Kidney capillary endothelial cell (primary cell): ENCODE measurements at places on chromosomes 11 and 22.

- DNase-seq: no peak
These were observed 1025.2 kb downstream of the TBC1D22A start for GRCh38 chr22:47787501-47788227.

DNA sequence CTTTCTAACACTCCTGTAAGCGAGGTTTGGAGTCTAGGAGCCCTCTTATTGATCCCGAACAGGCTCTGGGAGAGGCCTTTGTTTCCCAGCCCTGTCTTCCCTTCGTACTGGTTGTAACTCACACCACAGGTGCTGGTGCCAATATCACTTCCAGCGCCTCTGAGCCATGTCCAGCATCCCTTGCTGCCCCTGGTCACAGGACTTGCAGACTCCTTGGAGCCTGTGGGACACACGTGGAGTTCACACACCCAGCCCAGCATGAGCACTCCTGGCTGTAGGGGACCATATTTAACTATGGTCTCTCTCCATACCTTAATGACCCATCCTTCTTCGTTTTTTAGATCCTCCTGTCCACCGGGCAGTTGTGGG lies 2.2 kb downstream of the ZBTB16 start:
- DNase-seq: no peak

GRCh38 chr22:43014316-43014868 lies 557 bp downstream of the PACSIN2 start:
- no peak for DNase-seq

DNA sequence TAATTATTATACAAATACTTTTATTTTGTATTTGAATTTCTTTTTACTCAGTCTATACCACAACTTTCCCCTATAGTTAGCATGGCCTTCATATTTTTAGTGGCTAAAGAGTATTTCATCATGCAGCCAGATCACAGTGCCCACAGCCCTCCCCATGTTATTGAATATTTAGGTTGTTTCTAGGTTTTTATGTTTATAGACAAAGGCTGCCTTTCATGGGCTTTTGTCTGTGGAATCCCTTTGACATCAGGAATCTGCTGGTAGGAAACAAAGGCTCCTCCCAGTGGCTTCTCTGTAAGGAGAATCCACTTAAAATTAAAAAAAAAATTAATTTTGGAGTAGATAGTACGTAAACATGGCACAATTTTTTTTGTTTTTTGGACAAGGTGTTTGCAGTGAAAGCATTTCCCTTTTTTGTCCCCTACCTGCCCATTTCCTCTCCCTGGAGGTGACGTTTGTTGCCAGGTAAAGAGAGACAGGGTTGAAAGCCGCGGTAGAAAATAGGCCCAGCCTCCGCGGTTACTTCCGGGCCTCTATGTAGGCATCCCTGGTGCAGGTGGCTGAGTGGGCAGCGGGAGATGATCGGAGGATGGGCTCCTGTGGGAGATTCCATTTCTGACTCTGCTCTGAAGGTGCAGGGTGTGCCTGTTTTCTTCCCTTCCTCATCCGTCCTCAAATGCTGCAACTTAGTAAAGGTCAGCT lies 82.2 kb upstream of the OR4B1 start:
- no peak for DNase-seq

DNA sequence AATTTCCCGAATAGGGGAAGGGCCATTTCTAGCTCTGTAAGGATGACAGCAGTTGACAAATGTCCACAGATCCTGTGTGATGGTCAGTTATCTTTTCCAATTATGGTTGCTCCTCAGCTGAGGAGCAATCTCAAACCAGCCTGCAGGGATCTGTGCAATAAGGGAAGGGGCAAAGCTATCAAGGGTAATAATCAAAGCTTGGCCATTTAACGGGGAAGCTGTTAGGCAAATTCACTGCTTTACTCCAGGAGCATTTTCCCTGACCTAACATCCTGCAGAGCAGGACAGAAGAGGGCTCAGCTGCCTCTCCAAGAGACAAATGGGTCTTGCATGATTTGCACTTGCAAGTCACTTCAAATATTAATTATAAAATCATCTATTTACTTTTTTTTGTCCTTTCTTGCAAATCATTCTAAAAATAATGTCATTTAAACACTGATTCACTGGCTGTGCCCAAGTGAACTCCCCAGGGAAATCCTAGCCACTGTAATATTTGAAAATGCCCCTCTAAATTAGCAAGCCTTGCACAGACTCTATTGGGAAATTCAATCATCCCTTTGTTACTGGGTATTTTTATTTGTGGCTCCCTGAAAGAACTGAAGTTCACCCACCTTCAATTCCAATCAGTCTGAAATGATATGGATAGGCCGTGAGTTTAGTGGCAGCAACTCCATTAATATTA lies 1256.7 kb downstream of the LRRC4C start:
- no peak for DNase-seq

DNA sequence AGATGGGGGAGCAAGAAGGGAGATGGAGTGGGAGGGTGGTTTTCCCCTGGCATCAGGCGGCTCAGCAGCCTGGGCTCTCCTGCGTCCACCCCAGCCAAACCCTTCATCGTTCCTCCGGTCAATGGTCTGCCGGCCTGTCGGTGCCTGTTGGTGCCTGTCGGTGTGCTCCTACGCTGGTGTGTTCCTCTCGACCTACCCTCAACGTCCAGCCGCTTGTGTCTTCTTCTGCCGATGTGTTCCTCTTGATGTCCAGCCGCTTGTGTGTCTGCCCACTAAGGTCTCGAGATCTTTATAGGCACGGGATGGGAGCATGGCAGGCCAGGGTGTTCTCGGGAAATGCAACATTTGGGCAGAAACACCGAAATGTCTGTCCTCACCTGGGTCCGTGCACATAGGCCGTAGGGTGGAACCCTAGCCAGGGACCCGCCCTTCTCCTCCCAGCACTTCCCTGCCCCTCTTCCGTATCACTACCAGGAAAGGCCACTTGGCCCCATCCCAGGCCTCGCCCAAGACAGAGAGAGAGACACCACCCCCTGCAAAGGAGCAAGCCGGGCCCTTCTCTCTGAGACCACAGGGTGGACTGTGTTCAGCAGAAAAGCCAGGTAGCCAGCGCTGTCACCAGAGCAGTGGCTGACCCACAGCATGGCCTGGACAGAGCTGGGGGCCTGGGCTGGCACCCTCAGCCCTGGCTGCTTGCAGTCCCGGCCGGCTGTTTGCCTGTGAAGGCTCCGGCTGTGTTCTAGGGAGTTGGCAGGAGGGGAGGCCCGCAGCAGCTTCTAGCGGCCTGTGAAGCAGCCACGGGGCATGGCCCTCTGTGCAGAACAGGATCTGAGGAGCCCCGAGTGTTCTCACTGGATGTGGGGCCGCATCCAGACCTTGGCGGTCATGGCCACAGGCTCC lies 61.6 kb upstream of the KCNQ1OT1 start:
- DNase-seq: no peak

GRCh38 chr11:69351460-69351859 lies 57.5 kb downstream of the MYEOV start:
- peak; percentile 84 for DNase-seq

- DNase-seq: no peak
These were observed 53.2 kb upstream of the AMPD3 start for GRCh38 chr11:10401696-10402392.

DNA sequence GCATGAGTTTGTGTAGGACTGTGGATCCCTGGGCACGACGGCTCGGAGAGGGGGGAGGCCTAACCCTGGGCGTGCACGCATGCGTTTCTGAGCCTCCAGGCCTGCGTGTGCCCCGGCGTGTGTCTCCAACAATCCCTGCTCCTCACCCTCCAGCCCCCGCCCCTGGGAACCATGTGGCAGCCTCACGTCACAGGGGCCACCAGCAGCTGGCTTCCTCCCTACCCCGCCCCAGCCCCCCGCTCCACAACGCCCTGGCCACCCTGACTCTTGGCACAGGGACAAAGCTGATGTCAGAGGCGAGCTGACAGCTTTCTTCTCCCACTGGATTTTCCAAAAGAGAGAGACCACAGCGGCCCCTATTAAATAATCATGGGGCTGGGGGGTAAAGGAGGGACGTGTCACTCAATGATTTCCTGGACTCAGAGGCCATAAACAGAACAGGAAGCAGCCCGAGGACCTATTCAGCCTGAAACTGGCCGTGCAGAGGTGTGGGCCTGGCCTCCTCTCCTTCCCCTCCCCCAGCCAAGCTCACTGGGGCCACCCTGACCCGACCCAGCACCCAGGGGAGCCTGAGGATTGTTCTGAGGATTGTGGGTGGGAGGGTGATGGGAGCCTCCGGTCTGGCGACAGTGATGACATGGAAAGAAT lies 6.8 kb upstream of the LIF start:
- no peak for DNase-seq

- no peak for DNase-seq
These were observed 87.7 kb downstream of the CSNK2A3 start for GRCh38 chr11:11265320-11265719.

DNA sequence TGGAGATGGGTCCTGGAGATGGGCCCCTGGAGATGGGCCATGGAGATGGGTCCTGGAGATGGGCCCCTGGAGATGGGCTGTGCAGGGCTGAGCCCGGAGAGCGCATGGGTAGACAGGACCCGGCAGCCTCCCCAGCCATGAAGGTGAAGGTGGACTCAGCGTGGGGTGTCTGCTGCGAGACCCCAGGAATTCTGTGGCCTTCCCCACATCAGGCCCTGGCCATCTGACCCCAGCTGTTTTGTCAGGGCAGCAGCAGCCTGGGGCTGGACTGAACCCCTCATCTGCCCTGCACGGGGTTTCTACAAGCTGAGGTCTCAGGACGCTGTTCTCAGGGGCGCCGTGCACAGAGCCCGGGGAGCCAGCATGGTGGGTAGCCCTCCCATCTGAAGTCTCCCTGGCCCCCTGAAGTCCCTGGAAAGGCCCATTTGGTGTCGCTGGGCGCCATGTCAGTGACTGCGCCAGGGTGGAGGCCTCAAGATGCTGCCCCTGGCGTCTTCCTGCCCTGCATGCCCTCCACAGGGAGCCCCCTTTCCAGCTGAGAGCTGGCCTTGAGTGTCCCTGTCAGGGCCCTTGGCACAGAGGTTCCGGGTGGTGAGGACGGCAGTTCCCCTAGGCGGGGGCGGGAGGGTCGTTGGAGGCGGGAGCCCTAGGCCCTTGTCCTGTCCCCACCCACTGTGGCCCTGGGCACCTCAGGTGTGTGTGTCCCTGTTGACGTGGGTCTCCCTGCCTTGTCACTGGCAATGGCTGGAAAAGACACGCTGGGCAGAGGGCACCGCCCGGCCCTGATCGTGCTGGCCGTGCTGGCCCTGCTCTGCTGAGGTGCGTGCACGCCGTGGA lies 5.4 kb downstream of the BRSK2 start:
- no peak for DNase-seq

DNA sequence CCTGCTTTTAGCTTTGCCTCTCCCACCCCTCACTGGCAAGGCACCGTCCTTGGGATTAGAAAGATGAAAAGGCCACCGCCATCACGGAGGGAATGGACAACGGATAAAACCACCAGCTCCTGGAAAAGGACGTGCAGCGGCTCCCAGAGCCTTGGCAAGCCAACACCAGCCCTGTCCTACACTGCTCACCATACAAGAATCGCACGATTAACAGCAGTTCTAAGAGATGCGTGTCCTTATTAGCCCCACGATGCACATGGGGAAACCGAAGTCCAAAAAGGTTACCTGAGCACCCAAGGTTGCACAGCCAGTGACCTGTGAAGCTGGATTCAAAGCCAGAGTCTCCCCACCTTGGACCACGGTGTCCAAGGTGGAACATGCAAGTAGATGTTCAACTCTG lies 7.3 kb downstream of the YPEL1 start:
- DNase-seq: no peak

DNA sequence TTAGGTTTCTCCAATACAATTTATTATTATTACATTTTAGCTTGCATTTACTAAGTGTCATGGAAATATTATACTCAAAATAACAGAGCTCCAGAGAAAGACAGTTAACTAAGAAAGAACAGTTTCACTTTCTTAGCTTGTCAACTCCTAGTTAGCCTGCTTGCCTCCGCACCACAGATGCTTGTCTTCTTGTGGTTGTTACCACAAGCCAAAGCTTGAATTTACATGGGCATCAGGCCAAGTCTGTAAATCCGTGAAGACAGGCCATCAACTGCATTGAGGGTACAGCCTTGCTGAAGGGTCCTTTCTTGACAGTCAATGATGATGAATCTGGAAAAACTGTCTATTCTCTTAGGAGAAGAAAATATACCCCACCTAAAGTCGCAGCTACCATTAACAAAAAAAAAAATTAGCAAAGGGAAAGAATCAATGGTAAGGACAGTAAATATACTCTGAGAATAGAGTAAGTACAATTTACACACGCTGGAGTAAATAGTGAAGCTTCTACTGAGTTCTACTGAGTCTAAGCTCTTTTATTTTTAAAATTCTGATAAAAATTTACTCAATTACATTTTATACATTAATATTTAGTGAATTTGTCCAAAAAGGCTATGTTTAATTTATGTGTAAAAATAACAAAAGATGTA lies 15.6 kb upstream of the DENND5A start:
- DNase-seq: no peak

DNA sequence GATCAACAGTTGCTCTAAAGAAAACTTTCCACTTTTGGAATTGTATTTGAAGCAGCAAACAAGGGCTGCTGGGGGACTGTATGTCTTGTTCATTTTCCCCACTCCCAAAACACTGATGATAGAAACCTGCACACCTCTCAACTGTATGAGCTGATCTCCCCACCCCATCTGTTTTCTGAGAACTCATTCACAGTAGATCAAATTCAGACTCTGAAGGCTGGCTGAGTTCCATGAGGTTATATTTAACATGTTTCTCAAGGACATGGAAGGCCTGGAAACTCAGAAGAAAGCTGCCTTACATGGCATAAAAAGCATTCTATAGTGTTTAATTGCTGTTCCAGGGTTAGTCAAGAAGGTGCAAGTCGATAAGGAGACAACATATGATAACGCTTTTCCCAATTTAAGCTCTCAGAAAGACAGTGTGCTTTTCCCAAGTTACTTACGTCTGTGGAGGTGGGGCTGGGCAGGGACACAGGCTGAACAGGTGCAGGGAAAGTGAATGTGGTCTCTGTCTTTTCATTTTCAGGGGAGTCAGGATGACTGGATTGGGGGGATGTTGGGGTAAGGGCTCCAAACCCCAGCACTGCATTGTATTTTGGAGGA lies 23.0 kb downstream of the LARGE2 start:
- no peak for DNase-seq
